ENCODE measurements at places on chromosomes 11 and 22. TPM values are rescaled to one million over a fixed set of nuclear protein-coding genes. Genes with fewer than 3 reads are reported as not detected.
A peak's percentile ranks its signal among the peaks of the same experiment; 100 is the strongest.

GRCh38 chr22:39233710-39234471 lies 10.9 kb downstream of the PDGFB start:
- DNase-seq = no peak

The ARHGEF17 gene
- total RNA-seq = 67.5 TPM

- peak; percentile 51 for DNase-seq
These were observed 56.6 kb downstream of the NF2 start for GRCh38 chr22:29660021-29660420.

DNA sequence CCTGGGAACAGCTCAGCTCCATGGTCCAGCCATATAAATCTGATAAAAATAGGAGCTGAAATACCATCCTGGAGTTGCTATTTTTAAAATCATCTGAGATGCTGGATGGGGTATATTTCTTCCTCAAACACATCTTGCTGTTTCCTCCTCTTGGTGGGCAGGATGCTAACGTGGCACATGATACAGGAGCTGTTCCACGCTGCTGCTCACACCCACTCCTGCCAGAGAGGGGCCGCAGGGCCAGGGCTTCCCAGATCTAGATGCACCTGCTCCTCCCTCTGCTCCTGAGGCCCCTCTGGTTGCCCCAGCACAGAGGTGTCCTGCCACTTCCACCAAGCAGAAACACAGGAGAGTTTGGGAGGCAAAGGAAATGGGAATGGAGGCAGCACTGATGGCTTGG lies 3.3 kb upstream of the ST3GAL4 start:
- no peak for DNase-seq

DNA sequence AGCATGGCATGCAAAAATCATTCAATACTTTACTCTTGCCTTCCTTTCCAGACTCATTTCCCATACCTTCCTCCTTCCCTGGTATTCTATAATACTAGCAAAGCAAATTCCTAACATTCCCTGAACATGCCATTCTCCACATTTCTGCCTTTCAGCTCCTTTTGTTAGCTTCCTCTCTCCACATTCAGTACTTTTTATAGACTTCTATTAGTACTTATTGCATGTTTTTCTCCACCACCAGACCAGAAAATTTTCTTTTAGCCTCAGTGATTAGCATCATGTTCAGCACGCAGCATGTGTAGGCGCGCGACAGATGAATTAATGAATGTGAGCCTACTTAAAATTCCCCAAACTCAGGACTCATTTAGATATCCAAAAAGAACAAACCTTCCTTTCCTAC lies 935.3 kb downstream of the DLG2 start:
- DNase-seq = no peak

The CRYBA4 gene
- total RNA-seq = not detected

DNA sequence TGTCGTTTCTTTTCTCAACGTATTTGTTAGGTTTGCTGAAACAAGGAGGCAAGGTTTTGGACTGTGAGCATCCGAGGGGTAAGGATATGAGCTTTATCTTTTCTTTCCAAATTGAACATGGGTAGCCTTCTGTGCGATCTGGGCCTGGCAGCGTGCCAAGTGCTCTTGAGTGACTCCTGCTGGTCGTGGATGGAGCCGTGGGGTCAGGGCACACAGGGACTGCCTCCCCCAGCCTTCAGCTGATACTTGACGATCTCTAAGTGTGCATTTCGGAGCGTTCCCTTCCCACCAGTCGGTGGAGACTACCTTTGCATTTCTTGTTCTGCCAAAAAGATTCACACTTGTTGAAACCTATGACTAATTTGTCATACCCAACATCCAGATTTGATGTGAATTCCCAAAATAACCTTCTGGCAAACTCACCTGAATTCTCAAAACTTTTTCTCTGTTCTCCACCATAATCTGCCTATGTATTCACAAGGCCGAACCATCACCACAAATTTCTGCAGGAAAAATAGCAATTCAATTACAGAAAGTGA lies 40.1 kb upstream of the CLMP start:
- peak; percentile 64 for DNase-seq
